ENCODE measurements at places on chromosomes 13 and 19.
A peak's percentile ranks its signal among the peaks of the same experiment; 100 is the strongest.

- DNase-seq: peak; percentile 50
Measured at GRCh38 chr19:42069619-42070351, at the start of gene GRIK5. TSS of gene GRIK5 (minus strand) at chr19:42070206. CDS start at chr19:42065770, 4,436 bp downstream.

DNA sequence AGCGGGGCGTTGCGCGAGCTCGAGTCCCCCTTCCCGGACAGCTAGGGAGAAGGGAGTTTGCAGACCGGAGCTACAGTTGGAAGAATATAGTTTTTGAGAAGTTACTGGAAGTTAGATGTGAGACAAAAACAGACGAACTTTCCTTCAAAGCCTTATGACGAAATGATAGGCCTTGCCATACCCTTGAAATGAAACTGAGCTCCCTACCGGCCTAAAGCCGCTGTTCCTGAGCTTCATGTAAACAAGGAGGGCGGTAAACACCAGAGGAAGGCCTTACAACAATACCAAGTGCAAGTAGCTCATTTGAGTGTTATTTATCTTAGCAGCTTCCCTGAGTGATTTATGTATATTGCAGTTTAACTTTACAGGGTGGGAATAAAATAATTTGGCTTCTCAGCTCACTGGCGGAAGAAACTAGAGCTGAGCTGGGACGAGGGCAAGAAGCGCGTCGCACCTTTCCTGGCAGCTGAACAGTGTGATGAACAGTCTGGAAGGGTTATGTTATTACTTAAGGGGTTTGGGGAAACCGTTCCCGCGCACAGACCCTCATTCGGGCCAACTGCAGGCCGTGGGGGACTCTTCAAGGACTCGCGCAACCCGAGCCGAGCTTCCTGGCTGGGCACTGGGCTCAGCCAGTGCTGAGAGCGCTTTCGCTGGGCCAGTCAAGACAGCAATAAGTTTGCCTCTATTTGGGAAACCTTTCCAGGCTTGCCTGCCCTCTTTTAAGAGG is 111.2 kb downstream of the KCNRG start:
- no peak for DNase-seq

DNA sequence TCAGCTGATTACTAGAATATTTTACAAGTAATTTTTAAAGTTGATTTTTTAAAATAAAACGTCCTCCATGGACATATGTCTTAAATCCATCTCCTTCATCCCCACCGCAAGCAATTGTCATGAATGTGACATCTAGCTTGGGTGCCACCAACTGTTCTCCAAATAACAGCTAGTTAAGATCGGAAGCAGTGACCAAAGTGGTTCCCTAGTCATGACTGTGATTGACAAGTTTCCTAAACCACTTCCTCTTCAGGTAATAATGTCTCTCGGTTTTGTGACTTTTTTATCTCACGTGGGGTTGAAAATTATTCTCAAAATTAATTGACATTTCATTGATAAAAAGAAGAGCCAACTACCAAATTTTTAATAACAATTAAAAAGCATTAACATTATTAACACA is 135.3 kb upstream of the MIR17HG start:
- no peak for DNase-seq

GRCh38 chr13:20964904-20965303 is 62.4 kb upstream of the XPO4 start:
- no peak for DNase-seq

DNA sequence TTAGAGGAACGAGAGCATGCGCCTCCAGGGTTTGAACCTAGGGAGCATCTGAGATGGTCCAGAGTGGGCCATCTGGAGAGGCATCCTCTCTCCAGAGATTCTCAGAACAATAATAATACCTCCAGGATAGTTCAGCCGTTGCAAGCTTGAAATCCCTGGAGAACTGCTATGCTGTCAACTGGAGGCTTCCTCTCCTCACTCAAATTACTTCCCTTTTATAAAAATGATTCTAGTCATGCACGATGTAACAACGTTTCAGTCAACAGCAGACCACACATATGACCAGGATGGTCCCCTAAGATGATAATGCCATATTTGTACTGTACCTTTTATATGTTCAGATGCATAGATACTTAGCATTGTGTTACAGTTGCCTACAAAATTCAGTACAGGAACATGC is 108.7 kb downstream of the SHISA2 start:
- DNase-seq: no peak

DNA sequence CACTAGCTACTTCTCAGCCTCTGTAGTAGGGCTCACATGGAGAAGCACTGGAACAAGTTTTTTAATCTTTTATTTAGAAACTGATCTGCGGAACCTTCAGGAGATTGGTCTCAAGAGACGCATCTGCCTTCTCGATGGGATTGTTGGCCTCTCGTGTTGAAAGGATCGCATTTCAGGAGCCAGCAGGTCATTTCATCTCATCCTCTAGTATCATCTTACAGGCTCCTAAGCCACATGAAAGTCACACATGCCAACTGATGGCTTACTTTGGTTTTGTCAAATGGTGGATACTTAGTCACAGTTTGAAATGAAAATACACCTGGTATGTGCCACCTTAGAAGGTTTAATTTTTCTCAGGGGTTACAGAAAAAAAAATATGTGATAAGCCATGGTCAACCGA is 1703.6 kb downstream of the EFNB2 start:
- DNase-seq: no peak

DNA sequence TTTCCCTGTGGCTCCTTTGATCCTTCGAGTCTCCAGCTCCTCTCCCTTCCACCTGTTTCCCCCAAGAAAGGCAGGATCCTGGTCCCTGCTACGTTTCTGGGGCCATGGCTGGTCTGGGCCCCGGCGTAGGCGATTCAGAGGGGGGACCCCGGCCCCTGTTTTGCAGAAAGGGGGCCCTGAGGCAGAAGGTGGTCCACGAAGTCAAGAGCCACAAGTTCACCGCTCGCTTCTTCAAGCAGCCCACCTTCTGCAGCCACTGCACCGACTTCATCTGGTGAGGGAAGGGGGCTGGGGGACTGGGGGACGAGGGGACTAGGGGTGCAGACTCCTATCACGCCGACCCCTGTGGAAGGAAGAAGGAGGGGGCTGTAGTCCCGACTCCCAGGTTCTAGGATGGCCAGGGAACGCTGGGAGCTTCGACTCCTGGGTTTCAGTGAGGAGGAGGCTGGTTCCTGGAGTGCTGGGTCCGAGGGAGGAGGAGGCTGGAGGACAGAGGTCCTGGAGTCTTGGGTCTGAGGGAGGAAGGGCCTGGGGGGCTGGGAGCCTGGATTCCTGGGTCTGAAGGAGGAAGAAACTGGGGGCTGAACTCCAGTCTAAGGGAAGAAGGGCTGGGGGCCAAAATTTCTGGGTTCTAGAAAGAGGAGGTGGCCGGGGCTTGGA is 524 bp downstream of the PRKCG start:
- no peak for DNase-seq

DNA sequence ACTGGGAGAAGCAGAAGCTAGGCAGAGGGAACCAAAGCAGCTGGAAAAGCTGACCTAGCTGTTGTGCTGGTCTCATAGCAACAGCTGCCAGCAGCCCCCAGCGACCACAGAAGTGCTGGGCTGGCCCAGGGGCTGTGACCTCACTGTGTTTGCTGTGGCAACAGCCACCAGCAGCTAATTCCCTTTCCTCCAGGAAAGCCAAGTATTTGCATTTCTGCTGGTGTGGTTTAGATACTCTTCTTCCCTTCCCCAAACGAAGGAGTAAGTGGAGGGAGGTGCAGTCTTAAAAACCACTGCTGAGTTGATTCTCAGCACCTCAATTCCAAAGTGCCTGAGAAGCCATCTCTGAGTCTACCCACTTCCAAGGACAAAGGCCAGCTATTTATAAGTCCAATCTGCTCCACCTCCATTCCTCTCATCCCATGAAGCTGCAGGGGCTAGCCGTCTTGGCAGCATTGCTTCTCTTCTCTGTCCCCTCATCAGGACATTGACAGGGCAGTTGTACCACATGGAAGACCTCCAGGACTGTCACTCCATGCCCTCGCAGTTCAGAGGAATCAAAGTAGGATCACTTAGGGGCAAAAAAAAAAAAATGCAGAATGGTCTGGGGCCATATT is 11.5 kb upstream of the CCDC97 start:
- DNase-seq: peak; percentile 52

- no peak for DNase-seq
Measured at GRCh38 chr13:21825801-21826200, 154.9 kb downstream of the FGF9 start.

DNA sequence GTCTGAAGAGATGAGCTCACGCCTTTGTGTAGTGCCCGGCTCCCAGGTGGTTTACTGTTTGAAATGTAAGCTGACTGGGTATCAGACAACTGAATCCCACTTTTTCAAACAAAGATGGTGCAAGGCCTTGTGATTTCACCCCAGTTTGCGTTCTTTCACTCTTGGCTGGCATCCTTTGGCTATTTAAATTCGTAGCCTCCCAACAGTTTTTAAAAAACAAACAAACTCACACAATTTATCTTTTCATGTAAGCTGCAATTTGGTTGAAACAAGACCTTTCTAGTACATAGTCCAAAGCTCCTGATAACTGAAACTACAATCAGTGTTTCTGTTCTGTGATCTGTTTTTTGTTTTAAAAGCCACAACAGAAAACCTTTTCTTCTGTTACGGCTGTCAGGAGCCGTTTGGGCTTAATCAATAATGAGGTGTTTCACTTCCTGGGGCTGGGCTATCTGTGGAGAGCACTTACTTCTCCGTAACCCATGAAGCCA is 65.1 kb upstream of the NPAS1 start:
- DNase-seq: no peak

DNA sequence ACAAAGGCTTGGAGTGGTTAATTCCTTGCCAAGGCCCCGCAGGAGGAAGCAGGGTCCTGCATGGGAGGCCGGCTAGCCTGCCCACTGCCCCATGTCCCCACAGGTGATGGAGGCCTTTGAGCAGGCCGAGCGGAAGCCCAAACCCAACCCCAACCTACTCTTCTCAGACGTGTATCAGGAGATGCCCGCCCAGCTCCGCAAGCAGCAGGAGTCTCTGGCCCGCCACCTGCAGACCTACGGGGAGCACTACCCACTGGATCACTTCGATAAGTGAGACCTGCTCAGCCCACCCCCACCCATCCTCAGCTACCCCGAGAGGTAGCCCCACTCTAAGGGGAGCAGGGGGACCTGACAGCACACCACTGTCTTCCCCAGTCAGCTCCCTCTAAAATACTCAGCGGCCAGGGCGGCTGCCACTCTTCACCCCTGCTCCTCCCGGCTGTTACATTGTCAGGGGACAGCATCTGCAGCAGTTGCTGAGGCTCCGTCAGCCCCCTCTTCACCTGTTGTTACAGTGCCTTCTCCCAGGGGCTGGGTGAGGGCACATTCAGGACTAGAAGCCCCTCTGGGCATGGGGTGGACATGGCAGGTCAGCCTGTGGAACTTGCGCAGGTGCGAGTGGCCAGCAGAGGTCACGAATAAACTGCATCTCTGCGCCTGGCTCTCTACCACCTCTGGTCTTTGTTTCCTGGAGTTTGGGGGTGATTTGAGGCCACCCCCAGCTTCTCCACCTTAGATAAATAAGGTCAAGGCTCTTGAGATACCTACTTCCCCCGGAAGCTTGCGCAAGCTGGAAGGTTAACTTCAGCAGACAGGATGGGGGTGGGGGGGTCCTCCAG is 2.6 kb downstream of the B3GNT8 start:
- no peak for DNase-seq

- no peak for DNase-seq
Measured at GRCh38 chr13:23718996-23719395, 148.8 kb downstream of the TNFRSF19 start.

DNA sequence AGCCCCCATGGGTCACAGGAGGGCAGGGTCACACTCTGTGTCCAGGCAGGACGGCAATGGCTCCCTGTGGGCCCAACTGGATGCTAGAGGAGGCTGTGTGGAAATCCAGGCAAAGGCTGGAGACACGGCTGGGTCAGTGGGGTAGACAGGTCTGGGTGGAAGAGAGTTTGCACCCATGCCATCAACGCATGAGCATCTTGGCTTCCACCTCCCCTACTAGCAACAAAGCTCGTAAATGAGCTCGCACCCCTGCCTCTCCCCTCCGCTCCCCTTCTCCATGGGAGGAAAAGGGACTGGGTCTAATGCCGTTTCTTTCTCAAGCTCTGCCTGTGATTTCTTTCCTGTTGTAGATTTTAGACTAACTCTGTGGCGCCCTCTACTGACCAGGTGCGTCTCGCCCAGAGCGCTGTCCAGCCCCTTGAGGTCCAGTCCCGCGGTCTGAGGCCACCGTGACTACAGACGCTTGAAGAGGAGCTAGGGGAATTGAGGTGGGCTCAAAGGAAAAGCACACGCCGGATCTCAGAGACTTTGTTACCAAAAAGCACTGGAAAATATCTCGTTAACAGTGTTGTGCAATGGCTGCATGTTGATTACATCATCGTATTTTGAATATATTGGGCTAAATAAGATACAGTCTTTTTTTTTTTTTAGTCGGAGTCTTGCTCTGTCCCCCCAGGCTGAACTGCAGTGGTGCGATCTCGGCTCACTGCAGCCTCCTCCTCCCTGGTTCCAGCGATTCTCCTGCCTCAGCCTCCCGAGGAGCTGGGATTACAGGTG is 50.7 kb upstream of the USP29 start:
- no peak for DNase-seq

GRCh38 chr13:30711375-30711774 is 24.0 kb upstream of the ALOX5AP start:
- DNase-seq: no peak

GRCh38 chr13:94182185-94182761 is 297.2 kb downstream of the DCT start:
- DNase-seq: no peak

DNA sequence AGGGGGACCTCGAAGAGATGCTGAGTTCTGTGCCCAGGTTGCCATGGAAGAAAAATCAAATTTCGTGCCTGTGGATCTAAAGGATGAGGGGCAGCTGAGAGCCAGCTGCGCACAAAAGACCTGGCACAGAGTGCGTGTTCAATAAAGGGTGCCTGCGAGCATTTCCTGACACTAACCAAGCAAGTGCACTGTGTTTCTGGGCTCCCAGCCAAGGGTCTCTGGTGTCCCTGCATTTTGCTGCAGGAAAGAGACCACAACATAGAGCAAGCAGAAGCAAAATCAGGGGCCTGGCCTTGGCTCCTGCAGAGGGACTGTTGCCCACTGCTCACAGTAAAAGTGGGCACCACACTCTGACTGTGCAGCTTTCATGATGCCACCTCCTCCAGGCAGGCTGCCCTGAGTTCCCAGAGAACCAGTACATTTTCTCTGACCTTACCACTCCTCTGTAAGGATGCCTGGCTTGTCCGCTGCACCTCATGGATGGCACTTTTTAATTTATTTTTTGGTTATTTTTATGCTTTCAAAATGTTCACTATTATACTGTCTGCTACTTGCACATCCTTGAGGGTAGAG is 70.8 kb upstream of the GPR12 start:
- no peak for DNase-seq

GRCh38 chr13:67277581-67277980 is 47.4 kb upstream of the PCDH9 start:
- DNase-seq: no peak

GRCh38 chr13:30810801-30811200 is 75.5 kb downstream of the ALOX5AP start:
- DNase-seq: no peak

GRCh38 chr13:67620665-67621064 is 390.5 kb upstream of the PCDH9 start:
- no peak for DNase-seq

GRCh38 chr19:50703915-50704796 is 15.4 kb downstream of the SHANK1 start:
- no peak for DNase-seq

All from endothelial cell (in vitro differentiated cells).